ENCODE measurements at places on chromosomes 12 and 14. TPM values are rescaled to one million over a fixed set of nuclear protein-coding genes. Genes with fewer than 3 reads are reported as not detected.

The CYP46A1 gene
- under 0.01 TPM for total RNA-seq

The SERPINA10 gene
- total RNA-seq = not detected

The TOMM20L gene
- total RNA-seq = not detected

The SCN8A gene
- 12.7 TPM for total RNA-seq

The TAS2R7 gene
- total RNA-seq = not detected

The CCDC38 gene
- not detected for total RNA-seq

Data from smooth muscle cell of bladder (primary cell).